ENCODE measurements at places on chromosomes 16 and 17.

- DNase-seq, result no peak
Measured at GRCh38 chr16:79928142-79928873, 327.8 kb upstream of the MAF start.

DNA sequence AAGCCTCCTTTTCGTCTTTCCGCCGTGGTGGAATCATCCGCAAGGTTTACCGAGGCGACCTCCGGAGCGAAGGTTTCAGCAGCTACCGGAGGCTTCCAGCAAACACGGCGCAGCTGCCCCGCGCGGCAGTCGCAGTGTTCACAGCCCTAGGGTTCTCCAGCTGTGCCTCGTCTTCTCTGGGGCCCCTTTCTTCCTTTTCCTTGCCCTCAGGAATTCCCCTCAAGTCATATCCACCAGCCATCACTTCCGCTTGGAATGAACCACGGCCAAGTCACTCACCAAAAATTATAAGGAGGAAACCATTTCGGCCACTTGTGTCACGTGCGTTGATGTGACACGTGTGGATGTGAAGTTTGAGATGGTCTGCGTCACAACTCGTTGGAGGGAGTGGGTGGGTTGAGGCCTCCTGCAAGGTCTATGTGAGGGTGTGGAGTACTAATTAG, 636 bp upstream of the ERN1 start:
- no peak for DNase-seq

- DNase-seq, result no peak
Measured at GRCh38 chr17:34598161-34598776, 18.9 kb downstream of the TMEM132E start.

- DNase-seq, result no peak
Measured at GRCh38 chr17:38994026-38994425, 26.8 kb upstream of the FBXO47 start.

DNA sequence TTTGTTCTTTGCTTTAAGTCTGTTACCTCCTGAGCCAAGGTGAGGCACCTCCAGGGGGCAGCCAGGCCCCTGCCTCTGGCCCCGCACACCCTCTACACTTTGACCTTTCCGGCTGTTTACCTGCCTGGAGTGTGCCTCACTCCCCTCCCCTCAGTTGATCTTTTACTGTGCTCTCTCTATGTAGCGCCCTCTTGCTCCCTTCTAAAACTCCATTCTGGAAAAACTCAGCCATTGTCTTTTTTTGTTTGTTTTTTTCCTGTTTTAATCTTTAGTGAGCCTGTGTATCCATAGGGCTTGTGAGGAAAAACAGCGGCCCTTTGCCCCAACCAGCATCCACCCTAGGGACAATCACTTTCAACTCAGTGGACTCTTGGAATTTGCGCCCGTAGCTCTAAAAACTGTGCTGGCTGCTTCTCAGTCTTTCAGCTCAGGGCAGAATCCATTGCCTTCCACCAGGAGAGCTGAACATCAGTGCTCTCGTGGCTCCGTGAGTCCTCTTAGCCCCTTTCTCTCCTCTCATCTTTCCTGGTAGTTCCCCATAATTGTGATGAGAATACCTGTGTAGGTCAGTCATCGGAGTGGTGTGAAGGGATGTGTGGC, 4.3 kb downstream of the AMDHD2 start:
- DNase-seq, result no peak

GRCh38 chr16:60217787-60218186, 1483.7 kb upstream of the GOT2 start:
- no peak for DNase-seq

- no peak for DNase-seq
Measured at GRCh38 chr16:11774065-11774626, 22.9 kb downstream of the ZC3H7A start.

- no peak for DNase-seq
Measured at GRCh38 chr16:58384437-58385055, 7.7 kb upstream of the GINS3 start.

GRCh38 chr17:59769887-59770286, 62.4 kb downstream of the VMP1 start:
- no peak for DNase-seq

DNA sequence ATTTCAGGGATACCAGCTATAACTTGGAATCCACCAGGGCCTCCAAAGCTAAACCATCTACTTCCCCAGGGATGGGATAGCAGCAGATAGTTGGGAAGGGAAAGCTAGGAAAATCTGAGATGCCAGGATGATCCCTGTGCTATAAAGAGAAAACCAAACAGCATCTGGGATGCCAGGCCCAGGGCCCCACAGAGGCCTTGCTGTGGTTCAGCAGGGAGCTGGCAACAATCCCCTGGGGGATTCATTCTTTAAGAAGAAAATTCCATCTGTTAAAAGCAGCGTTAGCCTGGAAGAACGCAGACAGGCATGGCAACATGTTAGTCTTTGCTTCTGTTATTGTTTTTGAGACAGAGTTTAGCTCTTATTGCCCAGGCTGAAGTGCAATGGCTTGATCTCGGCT, 16.6 kb downstream of the MYO18A start:
- no peak for DNase-seq

DNA sequence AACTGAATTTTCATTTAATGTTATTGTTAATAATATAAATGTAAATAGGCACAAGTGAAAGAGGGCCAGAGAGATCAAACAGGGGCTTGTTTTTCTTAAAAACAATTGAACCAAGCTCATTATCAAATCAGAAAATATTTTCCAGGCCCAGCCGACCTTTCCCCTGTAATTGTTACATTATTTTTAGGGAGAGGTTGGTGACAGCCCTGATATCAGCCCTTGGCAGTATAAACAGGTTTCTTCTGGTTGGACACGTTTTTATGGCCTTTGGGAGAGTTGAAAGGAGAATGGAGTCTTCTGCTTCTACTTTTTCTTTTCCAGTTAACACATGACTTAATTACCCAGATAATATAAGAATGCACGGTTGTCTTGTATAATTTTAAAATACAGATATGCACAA, 40.0 kb upstream of the COQ7 start:
- DNase-seq, result no peak

- DNase-seq, result no peak
Measured at GRCh38 chr17:77445760-77446532, 305.2 kb downstream of the SEC14L1 start.

DNA sequence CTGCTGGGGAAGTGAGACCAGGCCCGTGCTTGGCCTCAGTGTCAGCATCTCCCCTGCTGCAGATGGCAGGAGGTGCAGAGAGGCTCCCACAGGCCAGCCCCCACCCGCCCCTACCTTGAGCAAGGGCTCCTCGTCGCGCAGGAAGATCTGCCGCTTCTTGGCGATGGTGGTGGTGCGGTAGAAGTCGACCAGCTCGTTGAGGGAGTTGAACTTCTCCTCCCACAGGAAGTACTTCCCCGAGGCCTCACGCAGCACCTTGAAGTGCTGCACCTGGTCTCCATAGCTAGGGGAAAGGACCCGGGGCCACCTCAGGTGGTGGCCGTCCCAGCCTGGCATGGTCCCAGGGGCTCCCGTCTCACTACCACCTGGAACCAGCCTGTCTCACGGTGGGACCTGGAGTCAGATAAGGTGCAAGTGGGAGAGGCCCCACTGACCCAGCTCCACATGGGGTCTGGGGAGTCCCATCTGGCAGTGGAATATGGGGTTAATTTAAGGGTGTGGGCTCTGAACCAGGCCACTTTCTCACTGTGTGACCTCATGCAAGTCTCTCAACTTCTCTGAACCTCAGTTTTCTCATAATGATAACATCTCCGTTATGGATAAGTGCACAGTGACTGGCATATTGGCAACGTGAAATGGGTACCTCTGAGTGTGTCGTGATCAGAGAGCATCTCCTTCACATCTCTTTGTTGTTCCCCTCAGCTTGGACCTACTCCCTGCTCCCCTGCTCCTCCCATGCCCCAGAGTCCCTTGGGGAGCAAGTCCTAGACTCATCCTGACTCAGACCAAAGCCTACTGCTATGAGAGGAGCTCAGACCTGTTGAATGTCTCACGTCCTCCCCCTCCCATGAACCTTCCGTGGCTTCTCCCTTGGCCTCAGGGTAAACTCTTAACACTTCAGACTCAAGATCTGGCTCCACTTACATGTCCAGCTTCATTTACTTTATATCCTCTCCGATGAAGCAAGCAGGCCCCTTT, 19.8 kb upstream of the FAM83G start:
- no peak for DNase-seq

GRCh38 chr17:19022128-19022527, 17.6 kb upstream of the FAM83G start:
- no peak for DNase-seq

DNA sequence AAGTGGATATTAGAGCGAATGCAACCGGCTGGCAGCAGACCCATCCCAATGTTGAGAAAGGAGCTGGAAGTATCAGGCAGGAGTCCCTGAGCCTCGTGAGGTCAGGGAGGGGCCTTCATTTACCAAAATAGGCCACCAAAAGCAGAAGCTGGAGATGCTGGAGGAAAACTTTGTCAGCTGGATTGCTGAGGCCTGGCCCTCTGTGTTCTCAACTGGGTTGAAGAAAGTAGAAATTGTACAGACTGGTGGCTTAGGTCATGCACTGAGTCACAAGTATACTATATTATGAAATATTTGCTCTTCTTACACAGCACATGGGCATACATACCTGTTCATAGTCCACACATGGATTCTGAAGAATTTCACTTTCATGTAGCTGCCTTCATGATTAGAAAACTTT, 23.2 kb upstream of the TEKT3 start:
- DNase-seq, result no peak

DNA sequence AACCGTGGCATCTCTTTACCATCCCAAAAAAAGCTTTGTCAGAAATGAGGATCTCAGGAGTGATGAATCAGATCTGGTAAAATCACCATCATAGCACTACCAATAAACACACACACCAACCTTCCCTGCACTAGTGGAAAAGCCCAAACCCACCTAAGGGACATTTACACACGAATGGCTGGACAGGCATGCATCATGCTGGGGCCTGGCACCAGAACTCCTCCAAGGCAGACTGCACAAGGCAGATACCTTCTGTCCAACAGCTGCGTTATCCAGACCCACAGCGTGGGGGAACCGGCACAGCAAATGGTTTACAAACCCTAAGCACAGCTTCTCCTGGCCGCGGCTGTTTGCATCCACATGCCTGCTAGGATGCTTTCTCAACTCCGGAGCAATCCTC, 2.8 kb downstream of the ASIC2 start:
- no peak for DNase-seq

DNA sequence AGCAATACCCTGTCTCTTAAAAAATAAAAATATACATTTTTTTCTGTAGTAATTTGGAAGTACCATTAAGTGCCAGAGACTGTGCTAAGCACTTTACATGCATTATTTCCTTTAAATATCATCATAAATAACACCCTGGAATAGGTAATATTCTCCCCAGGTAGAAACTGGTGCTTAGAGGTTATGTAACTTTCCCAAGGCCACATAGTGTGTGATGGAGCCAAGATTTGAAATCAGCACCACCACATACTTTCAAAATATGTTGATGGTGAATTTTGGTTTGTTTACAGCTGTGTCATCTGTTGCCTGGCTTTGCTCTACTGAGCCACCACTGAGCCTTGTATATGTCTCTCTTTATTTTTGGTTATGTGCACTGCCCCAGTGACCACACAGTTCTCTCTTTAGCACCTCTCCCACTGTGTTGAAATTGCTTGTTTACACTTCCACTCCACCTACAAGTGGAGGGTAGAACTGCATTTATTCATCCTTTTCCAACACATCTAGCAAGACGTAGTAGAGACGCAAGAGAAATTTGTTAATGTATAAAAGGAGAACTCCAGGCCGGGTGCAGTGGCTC, 19.0 kb upstream of the NBR1 start:
- DNase-seq, result no peak
